Caki2 (cell line): ENCODE measurements at places on chromosomes 4 and X.

DNA sequence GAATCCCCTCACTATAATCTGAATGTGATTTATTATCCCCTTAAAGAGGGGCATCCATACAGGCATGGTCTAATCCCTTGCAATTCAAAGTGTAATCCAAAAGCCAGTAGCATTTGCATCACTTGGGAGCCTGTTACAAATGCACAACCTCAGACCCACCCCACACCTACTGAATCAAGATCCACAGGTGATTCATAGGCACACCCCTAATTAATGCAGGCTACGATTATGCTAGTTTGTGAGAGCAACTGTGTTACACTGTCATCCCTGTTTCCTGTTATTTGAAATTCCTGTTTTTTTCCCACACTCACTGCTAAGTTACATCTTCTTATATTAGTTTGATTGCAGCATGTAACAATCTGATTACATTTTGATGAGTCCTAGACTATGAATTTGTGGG, 120.0 kb downstream of the RAB28 start:
- no peak for DNase-seq

- DNase-seq = no peak
Measured at GRCh38 chr4:73870768-73871167, 1.6 kb downstream of the CXCL1 start.

DNA sequence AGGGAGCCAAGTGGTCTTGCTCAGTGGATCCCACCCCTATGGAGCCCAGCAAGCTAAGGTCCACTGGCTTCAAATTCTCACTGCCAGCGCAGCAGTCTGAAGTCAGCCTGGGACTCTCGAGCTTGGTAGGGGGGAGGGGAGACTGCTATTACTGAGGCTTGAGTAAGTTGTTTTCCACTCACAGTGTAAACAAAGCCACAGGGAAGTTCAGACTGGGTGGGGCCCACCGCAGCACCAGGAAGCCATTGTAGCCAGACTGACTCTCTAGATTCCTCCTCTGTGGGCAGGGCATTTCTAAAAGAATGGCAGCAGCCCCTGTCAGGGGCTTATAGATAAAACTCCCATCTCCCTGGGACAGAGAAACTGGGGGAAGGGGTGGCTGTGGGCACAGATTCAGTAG, 721.0 kb upstream of the NDST4 start:
- no peak for DNase-seq

GRCh38 chr4:154417373-154417673, 74.3 kb downstream of the DCHS2 start:
- no peak for DNase-seq

DNA sequence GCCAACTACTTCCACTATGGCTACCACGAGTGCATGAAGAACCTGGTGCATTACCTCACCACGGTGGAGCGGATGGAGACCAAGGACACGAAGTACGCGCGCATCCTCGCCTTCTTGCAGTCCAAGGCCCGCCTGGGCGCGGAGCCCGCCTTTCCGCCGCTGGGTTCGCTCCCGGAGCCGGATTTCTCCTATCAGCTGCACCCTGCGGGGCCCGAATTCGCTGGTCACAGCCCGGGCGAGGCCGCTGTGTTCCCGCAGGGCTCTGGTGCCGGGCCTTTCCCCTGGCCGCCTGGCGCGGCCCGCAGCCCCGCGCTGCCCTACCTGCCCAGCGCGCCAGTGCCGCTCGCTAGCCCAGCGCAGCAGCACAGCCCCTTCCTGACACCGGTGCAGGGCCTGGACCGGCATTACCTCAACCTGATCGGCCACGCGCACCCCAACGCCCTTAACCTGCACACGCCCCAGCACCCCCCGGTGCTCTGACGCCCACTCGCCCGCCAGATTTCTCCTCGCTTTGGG, 2.1 kb downstream of the HELT start:
- DNase-seq = no peak

DNA sequence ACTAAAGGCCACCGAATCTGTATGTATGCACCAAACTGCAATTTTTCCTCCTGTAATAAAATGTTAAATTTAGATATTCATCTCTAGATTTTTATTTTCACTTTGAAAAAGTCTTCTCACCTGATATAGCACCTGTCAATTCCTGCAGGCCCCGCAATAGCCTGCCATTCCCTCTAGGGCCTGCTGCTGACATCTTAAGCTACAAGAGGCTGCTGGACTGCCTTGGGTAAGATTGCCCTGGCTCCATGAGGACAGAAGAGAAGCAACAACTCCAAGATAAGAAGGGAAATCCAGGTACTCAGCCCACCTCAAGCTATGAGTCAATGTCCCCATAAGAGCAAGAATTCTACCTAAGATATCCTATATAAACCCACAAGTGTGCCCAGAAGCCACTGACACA, 230.2 kb upstream of the AGTR2 start:
- peak; percentile 18 for DNase-seq

- no peak for DNase-seq
Measured at GRCh38 chr4:113732-114131, 10.6 kb upstream of the ZNF718 start.

- no peak for DNase-seq
Measured at GRCh38 chr4:1193206-1194009, 21.0 kb upstream of the SPON2 start.

DNA sequence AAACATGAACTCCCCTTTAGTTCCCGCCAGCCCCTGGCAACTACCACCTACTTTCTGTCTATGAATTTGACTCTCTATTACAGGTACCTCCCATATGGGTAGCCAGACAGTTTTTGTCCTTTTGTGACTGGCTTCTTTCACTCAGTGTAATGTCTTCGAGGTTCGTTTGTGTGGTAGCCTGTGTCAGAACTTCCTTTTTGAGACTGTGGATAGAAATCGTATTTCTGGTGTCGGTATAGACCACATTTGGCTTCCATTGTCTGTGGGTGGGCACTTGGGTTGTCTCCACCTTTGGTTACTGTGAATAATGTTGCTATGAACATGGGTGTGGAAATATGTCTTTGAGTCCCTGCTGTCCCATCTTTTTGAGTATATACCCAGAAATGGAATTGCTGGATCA, 5.4 kb upstream of the CLDN34 start:
- DNase-seq = no peak

- DNase-seq = no peak
Measured at GRCh38 chrX:84865113-84865512, 138.6 kb upstream of the APOOL start.

DNA sequence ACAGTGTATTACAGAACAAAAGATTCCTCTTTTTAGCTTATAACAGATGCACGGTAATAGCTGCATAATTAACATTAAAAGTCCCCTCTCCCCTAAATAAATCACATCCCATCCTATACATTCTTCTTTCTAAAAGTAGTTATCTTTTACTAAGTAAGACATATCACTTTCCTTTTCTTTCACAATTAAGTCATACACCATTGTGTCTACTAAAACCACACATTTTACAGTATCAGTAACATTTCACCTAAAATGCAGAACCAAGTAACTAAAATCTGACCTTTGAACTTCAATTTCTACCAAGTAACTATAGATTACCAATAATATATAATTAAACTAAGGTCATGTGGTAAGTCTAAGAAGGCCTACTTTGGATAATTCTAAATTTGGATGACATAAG, 14.2 kb downstream of the DHX15 start:
- DNase-seq = no peak

DNA sequence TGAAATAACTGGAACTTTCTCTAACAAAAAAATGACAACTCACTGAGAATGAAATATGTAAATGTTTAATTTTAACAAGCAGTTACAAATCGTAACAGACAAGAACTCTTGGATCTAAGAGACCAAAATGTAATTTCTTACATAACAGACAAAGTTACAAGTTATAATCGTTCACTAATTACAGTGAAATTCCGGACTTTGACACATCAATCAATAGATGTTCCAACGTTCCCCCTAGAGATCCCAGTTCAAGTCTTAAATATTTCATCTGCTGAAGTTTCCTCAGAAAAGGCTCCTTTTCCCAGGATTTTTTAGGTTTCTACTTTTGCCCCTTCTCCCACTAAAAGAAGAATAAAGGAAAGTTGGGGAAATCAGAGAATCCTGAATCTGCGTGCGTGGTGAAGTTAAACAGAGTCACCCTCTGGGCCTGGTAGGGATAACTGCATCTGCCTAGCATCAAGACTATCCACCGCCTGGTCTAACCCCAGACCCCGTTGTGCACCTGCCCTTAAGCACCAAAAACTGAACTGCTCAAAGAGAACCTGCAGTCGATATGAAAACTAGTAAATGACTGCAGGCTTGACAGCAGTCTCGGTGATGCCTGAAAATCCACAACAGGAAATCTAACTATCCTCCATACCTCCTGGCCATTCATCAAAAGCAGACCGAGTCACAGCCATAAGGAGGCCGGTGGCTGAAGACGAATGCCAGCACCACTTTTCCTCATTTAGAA, 2.3 kb downstream of the IRF2 start:
- DNase-seq = no peak

GRCh38 chr4:166146806-166147540, 273.9 kb downstream of the TLL1 start:
- DNase-seq = no peak

DNA sequence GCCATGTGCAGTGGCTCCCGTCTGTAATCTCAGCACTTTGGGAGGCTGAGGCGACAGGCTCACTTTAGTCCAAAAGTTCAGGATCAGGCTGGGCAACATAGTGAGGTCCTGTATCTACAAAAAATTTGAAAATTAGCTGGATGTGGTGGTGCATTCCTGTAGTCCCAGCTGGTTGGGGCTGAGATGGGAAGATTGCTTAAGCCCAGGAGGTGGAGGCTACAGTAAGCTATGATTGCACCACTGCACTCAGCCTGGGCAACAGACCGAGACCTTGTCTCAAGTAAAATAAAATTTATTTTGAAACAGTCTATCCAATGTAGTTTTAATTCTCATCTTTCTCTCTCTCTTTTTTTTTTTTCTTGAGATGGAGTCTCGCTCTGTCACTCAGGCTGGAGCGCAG, 21.1 kb downstream of the RBM10 start:
- no peak for DNase-seq

- no peak for DNase-seq
Measured at GRCh38 chr4:128800701-128801284, 8.7 kb upstream of the JADE1 start.

DNA sequence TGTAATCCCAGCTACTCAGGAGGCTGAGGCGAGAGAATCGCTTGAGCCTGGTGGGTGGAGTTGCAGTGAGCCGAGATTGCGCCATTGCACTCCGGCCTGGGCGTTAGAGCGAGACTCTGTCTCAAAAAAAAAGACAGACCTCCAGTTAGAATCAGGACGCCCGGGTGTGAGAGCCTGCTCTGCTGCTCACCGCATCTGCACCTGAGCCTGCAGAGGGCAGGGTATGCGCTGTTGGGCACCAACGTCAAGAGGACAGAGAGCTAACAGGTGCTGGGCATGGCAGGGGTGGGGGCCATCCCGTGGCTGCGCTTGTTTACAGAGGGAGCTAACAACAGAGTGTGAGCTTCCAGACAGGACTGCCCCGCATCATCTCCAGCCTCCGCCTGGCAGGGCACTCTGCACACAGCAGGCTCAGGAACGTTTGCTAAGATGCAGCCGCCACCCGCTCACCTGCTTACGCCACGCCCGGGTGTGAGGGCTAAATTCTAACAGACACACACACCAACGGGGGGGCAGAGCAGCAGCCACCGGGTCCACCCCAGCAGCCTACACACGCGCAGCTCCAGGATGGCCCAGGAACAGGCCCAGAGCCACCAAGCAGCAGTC, 50.0 kb upstream of the CPLX1 start:
- no peak for DNase-seq

- no peak for DNase-seq
Measured at GRCh38 chrX:24245202-24245601, 68.7 kb downstream of the SUPT20HL2 start.

DNA sequence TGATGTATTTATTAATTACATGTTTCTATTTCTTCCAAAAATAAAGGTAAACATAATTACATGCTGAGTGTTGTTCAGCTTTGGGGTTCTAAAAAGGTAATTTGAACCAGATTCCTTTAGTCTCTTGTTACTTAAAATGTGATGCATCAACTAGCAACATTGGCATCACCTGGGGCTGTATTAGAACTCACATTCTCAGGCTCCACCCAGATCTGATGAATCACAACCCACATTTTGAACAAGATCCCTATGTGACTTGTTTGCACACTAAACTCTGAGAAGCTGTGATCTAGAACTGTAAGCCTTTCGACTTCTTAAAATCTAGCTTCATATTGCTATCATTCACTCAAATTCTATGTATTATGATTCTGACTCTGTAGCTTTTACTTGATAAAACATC, 23.0 kb upstream of the HS3ST1 start:
- no peak for DNase-seq

DNA sequence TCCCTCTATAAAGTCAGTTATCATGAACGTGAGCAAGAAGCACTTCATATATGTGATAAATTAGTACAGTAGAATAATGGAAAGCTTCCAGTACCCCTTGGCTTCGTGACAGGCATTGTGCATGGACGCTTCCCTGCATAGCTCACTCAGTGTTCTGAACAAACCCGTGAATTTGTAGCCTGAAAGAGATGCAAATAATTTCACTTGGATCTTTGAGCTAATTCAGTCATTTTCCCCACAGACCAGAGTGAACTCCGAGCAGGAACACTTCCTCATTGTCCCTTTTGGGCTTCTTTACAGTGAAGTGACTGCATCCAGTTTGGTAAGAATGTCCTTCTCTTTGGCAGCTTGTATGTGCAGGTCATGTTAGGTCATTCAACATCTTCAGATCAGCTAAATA, 50.1 kb downstream of the ADD1 start:
- DNase-seq = no peak

DNA sequence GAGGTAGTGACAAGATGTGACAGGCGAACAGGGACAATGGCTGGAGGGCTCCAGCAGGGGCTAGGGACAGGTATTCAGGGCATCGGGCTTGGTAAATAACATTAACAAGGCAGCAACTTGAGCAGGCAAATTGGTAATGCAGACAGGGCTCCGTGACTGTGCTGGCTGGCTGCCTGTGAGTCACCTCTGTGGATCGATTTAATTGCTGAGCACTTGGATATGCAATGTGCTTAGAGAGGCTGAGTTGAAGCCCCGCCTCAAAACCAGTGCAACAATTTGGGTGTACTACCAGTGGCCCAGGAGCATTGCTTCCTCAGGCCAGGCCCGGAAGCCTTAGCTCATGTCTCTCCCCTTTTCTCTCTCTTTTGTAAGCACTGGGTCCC, 19.5 kb downstream of the CNGA2 start:
- DNase-seq = peak; percentile 50

DNA sequence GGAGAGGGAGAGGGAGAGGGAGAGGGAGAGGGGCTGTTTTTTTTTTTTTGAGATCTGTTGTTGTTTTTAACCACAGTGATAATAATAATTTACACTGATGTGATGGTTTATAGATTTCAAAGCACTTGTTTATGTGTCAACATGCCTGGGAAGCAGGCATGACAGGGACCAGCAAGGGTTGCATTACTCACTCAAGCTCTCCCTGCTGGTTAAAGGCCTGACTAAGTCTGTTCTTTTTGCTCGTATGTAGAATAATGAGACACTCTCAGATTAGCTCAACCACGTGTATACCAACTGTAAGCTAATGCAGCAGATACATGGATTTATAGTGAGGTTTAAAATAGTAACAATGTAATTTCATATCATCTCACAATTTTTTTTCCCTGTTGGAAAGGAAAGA, 134.6 kb upstream of the BOD1L1 start:
- DNase-seq = no peak

GRCh38 chr4:141771889-141772830, 135.8 kb downstream of the IL15 start:
- no peak for DNase-seq
